Nephron progenitor cell (in vitro differentiated cells): ENCODE measurements at places on chromosomes 2 and 18.

GRCh38 chr18:21546423-21546822, 54.1 kb downstream of the ESCO1 start:
- no peak for DNase-seq

GRCh38 chr2:178827739-178828485, 20.7 kb upstream of the TTN start:
- no peak for DNase-seq

GRCh38 chr2:205535001-205535400, 147.3 kb upstream of the NRP2 start:
- DNase-seq: no peak

DNA sequence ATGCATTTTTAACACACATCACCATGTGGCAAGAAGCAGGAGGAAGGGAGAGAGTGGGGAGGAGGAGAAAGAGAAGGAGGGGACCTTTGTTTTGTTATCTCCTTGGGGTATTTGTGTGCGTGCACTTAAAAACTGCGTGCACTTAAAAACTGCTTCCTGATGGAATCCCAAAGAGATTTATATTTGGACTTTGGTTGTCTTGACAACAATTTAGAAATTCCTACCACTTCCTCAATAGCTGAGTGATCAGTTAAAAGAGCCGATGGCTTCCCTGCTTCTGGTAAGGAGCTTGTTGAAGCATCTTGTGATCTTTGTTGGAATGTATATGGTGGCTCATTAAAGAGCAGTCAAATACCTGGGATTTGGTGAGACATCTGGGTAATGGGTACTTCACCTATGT, 4.5 kb downstream of the RAB31 start:
- no peak for DNase-seq

- DNase-seq: no peak
These were observed 32.1 kb upstream of the DYNAP start for GRCh38 chr18:54558609-54559585.

GRCh38 chr2:146978577-146979555, 866.0 kb upstream of the ACVR2A start:
- DNase-seq: no peak

DNA sequence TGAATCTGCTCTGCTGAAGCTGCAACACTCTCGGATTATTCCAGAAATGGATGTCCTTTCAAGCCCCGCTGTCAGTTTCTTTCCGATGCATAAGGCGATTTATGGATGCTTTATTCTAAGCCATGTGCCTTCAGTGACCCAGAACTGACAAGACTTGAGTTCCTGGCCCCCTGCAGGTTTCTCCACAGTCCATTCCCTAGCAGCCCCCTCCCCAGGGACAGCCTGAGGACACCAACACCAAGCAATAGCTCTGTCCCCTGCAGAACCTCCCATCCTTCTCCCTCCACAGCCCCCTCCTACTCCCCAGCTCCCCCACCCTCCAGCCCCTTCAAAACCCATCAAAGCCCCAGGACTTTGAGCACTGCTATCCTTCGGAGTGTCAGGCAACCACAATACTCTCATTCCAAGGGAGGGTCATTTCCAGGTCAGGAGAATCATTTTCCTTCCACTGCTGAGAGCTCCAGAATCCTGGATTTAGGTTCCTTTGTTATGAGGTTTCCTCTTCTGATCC, 24.6 kb upstream of the SPP2 start:
- DNase-seq: peak; percentile 35

- no peak for DNase-seq
These were observed 1541.5 kb downstream of the LRP1B start for GRCh38 chr2:140589273-140589672.

- DNase-seq: no peak
These were observed 154.0 kb downstream of the CALCRL start for GRCh38 chr2:187294043-187294442.

DNA sequence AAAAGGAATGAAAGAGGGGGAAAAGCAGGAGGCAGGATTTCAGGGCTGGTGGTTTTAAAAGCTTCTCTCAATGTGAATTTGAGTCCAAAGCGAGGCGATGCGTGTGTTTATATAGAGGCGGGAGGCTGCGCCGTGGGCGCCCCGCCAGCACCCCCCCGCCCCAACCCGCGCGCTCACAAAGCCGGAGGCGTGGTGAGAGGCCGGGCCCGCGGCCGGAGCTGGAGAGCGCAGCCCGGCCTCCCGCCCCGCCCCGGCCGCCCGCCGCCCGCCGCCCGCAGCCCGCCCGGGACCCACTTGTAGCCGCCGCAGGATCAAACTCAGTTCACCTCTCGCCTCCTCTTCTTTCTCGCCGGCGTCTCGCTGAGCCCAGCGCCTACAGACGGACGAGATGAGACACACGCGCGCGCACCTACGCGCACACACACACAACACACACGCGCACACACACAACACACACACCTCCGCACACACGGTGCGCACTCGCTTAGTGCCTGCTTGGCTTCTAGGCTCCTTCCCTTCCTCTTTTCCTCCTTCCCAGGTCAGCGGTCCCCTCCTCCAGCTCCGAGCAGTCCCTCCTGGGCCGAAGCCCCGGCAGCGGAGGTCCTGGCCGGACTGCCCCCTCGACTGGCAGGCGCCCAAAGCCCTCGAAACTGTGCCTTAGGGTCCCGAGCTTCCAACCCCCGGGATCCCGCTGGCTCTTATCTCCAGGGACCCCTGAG, 1.3 kb upstream of the CYP26B1 start:
- peak; percentile 63 for DNase-seq

GRCh38 chr2:159706385-159706980, 5.8 kb upstream of the MARCHF7 start:
- no peak for DNase-seq

DNA sequence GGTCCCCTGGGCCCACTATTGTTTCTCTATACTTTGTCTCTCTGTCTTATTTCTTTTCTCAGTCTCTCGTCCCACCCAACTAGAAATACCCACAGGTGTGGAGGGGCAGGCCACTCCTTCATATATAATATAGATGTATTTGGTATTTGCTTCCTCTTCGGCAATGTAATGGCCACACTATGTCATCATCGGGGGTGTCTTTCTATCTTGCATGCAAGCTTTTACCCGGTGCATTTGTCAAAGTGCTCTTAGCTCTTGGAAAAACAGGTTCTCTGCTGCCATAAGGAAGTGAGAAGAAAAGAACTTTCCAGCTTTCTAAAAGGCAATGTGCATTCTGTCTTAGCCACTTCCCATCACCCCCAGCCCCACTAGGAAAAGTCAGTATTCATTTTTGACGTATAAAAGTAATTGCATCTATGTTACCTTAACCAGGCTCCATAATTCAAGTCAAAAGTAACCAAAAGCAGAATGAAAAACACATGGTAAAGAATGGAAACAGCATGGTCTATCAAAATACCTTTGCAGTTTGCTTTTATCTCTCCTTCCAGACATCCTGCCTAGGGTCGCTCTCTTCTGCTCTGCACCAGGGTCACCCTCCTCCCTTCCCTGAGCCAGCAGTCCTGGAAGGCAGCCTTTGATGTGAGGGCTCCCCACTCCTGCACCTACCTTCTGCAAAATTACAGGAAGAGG, 27.2 kb upstream of the FHL2 start:
- no peak for DNase-seq

DNA sequence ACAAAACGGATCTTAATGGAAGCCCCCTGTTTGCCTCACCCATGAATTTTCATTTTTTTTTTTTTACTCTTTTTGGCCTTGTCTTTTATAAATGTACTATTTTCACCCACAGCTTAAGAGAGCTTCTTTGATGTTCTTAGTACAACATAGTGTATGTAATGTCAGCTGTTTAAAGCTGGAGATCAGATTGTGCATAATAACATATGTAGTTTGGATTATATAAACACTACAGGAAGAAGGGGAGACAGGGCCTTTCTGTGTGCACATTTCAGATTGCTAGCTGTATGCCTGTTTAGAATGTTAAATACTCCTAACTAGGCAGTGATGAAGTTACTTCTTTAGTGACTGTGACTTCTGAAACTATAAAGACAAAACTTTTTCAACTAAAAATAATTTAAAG, 2.1 kb upstream of the TANC1 start:
- DNase-seq: no peak

GRCh38 chr18:8279346-8279745, 329.9 kb upstream of the RAB12 start:
- DNase-seq: no peak

DNA sequence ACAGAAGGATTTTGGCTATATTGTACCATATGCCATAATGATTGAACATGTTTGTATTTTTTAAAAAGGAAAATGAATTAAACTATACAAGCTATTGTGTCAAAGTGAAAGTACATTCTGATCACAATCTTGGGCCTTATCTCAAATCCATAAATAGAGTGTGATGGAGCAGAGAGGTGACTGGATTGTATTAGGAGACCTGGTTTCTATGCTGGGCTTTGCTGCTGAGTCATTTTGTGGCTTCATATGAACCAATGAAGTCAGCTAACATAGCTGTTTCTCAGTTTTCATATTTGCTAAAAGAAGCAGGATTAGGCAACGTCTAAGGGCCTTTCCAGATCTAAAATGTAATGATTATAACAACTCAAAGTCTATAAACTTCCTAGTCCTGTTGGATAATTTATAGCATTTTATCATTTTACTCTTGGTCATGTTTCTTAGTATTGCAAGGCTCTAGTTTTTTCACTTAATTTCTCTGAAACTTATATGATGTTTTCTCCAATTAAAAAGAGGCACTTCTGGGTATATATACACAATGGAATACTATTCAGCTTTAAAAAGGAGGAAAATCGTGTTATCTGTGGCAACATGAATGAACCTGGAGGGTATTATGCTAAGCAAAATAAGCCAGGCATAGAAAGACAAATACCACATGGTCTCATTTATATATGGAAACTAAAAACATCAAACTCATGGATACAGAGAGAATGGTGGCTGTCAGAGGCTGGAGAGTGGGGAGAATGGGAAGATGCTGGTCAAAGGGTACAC, 112.3 kb downstream of the MEP1B start:
- DNase-seq: no peak

DNA sequence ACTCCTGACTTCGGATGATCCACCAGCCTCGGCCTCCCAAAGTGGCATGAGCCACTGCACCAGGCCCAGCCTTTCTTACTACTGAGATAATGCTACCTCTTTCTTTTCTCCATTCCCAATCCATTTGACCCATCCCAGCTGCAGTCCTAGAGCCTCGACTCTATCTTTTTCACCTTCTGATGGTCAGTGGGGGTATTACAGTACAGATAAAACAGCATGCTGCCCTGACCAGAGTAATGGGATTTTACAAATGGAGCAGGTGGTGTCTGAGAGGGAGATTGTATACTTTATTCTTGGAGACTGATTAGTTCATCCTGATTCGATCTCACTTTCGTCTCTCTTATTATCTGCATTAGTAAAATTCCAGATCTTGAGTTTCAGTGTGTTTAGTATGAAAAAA, 238.6 kb upstream of the TNP1 start:
- no peak for DNase-seq

GRCh38 chr2:207252979-207253645, 87.4 kb upstream of the KLF7 start:
- DNase-seq: no peak

DNA sequence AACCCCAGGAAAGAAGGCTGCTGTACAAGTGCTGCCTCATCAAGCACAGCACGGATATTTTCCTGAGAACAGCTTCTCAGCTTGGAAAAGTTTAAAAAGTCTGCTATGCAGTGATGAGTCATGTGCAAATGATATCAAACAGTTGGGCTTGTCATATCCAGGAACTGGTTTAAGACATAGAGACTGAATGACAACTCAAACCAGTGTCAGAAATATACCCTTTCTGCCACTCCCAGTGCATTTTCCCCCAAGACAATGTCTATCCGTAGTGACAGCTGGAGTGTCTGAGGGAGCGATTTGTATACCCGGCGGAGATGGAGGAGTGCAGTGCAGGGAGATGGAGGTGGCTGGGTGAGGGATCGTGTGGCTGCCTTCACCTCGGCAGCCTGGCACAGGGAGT, 28.2 kb downstream of the SOX11 start:
- DNase-seq: no peak

- no peak for DNase-seq
These were observed 94.0 kb upstream of the ANKRD30BL start for GRCh38 chr2:132255714-132256113.

DNA sequence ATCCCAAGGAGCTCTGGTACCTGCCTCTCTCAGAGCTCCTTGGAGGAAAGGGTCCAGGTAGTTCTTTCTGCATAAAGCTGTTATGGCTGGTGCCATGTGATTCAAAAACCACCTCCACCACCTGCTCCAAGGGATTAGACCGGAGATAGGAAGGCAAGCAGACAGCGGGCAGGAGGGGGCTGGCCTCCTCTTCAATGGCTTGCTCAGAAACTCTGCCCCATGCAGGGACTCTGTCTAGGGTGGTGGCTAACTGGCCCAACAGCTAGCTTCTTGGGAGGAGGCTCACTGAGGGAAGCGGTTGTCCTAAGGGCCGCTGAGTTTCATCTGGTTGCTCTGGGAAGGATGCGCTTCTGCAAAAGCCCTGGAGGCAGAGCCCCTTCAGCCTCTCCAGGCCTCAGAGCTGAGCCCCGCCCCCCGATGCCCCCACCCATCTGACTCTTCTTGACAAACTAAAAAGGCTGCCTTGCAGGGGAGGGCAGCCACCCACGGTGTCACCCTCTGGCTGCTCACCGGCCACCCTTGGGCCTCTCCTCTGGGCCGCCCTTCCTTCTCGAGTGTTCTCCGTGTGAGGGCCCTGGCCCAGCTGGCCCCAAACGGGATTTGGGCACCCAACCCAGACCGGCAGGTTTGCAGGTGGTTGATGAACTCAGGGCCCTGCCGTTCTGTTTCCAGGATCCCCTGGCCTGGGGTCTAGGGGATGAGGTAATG, 90.2 kb downstream of the MCFD2 start:
- DNase-seq: no peak

DNA sequence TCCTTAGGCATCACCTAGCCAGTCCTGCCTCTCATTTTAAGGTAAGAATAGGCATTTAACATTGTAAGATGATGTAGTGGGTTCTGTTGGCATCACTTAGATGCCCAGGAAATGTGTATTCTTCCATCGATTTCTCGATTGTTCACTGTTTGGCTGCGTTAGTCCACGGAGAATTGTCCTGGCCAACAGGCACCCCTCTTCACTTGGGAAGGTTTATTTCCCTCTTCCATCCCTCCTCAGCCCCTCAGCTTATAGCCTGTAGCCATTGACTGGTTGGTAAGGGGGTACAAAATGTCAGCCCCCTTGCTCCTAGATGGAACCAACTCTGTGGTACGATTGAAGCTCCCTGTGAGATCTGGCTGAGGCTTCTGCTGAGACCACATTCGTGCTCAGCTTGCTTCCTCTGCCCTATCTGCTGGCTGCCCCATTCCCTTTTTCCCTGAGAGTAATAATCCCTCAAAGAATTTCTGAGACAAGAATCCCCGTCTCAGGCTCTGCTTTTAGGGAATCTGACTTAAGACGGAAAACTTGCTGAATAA, 43.4 kb downstream of the PLEKHA3 start:
- no peak for DNase-seq

DNA sequence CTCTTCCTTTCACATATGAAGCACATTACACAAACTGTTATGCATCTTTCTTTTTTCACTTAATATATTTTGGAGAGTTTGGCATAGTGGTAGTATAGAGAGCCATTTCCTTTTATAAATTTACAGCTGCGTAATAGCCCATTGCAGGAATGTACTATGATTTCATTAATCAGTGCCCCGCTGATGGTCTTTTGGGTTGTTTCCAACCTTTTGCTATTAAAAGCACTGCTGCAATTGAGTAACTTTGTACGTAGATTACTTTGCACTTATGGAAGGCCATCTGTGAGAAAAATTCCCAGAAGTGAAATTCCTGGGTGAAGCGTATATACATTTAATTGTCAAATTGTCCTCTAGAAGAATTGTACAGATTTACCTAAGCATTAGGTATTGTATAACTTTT, 565.3 kb upstream of the ZNF804A start:
- DNase-seq: no peak

- DNase-seq: no peak
These were observed 6.1 kb upstream of the DCC start for GRCh38 chr18:52333860-52334259.

GRCh38 chr18:79693561-79694205, 14.1 kb downstream of the CTDP1 start:
- DNase-seq: no peak
